Cerebellum (tissue), 4 donors: ENCODE measurements at places on chromosomes 4 and X. TPM values are rescaled to one million over a fixed set of nuclear protein-coding genes. Genes with fewer than 3 reads are reported as not detected.

CXCL13 gene
- total RNA-seq = not detected

ABLIM2 gene
- total RNA-seq = 14.2 TPM

DNA sequence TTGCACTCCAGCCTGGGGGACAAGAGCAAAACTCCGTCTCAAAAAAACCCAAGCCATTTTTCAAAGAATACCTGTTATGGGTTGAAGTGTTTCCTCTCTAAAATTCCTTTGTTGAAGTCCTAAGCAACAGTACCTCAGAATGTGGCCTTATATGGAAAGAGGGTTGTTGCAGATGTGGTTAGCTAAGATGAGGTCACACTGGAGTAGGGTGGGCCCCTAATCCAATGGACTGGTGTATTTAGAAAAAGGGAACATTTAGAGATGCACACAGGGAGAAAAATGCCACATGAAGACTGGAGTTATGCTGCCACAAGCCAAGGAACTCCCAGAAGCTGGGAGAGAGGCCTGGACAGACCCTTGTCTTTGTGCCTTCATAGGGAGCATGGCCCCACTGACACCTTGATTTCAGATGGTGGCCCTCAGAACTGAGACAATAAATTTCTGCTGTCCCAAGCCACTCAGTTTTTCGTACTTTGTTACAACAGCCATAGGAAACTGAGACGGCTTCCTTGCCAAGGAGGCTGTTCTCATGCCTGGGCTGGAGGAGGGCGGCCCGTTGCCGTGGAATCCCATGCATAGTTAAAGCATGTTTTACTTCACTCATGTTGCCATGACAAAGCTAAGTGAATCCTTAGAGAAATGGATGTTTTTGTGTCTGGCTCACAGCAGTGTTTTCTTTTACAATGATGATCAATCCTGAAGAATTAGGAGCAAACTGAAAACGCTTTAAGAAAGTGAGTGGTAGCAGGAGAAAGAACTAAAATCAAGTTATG is 16.5 kb downstream of the TRAPPC2 start:
- no peak for DNase-seq

DNA sequence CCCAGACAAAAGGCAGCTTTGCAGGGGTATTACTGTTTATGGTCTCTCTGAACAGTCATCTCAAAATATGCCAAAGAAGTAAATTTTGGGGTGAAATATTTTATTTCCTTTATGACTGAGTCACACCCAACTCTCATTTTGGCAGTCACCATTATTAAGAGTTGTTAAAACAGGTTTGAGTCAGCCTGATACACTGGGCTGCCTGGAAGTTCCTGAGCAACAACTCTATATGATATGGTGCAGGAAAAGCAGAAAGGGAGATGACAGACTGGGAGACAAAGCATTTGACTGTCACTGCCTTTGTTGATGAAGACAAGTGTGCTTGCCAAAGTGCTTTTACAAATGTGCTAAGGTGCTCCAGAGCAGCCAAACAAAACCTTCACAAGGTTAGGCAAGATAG is 1263.5 kb downstream of the PCDH7 start:
- no peak for DNase-seq

DNA sequence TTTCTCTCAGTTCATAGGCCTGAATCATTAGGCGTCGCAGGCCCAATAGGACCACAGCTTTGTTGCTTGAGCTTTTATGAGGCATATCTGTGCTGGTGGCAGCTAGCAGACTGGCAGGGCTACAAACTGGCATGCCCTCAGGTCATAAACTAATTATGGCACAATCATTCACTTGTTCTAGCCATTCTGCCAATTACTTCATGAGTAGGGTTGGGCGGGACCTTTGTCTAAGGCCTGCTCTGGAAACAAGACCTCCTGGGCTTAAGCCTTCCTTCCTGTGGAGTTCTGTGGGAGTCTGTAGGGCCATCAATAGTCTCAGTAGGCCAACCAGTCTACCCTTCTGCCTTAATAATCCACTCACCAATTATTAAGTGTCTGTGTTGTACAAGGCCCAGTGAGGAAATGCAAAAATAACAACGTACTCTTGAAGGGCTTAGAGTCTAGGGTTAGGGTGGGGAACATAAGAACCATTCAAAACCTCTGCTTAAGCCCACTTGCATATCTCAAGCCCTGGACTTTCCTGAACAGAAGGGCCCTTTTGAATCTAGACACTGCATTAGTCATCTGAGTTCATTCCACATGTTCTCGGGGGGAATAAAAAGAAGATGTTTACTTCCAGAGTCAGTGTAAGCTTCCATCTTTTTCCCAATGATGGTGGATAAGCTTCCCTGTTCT is 44.5 kb downstream of the SHROOM4 start:
- no peak for DNase-seq

- no peak for DNase-seq
These were observed 195.7 kb upstream of the CASK start for GRCh38 chrX:42119076-42119475.

DNA sequence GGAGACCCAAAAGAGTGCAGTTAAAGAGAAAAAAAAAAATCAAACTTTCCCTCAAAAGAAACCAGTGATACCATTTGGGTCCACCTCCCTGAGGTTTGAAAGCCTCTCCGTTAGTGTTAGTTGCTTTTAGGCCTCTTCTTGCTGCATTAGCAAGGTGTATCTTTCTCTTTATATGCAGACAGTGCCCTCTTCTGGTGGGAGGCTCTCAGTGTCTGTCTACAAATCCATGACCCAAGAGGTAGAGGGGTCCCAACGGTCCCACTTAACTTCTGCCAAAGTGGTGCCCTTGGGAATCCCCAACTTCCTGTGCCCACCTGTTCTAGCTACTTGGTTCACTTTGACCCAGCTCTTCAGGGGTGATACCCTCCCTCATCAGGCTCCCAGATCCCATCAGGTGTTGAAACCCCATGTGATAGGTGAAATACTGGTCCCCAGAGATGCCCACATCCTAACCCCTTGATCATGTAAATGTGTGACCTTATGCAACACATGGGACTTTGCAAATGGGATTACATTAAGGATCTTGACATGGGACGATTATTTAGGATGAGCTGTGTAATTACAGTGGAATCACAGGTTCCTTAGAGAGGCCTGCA is 63.7 kb upstream of the CD99 start:
- DNase-seq = no peak

- DNase-seq = no peak
These were observed 34.0 kb upstream of the UCP1 start for GRCh38 chr4:140602714-140603113.

DNA sequence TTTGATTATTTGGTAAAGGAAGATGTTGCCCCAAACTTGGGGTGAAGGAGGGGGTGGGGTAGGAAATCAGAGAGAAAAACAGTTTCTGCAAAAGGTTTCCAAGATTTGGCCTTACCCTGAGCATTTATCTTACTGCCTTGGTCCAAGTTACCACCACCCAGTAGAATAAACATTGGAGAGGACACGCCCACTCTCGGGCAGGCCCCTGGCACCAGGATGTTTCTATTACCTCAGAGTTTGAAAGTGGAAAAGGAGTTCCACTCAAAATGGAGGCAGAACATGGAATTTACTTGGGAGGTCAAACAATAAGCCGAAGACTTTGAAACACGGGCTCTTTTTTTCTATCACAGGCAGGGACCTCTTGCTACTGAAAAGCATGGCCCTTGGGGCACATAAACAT is 113.7 kb downstream of the CHRNA9 start:
- no peak for DNase-seq

- DNase-seq = no peak
These were observed 113.4 kb downstream of the PACRGL start for GRCh38 chr4:20813700-20814099.

DNA sequence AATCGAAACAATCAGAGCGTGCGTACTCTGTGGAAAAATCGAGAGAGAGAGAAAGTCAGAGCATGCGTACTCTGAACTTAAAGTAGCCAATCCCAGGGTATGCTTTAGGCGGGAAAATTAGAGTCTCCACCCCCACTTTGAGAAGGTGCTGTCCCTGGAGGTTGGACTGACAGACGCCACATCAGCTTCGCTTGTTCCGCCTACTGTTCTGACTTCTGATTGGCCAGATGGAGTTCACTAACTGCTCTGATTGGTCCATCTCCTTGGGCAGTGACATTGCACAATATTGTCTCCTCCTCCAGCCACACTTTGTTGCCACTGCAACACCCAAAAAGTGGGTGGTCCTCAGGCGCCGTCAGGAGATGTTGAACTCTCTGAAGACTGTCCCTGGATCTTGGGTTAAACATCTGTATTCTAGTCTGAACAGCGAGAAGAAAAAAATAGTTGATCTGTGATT is at the start of gene SSX5:
SSX5 (minus strand) TSS at position 51 of the 457 bp plus-strand sequence. CDS start 1,437 bp downstream, outside the sequence.
- DNase-seq = no peak
